Activated naive CD4-positive, alpha-beta T cell (primary cell): ENCODE measurements at places on chromosomes 16 and 17.

- DNase-seq: peak; percentile 15
These were observed 1.2 kb upstream of the COG1 start for GRCh38 chr17:73191443-73192205.

DNA sequence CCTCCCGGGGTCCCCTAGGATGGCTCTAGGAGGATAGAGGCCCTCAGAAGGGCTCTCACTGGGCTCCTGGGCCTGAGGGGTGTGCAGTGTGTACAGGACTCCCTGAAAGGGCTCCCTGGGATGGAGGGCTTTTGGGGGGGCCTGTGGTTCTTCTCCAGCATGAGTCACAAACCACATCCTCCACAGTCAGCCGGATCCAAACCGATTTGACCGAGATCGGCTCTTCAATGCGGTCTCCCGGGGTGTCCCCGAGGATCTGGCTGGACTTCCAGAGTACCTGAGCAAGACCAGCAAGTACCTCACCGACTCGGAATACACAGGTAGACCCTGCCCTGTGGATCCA lies 4.5 kb downstream of the TRPV2 start:
- no peak for DNase-seq

GRCh38 chr16:86122681-86123342 lies 223.8 kb downstream of the IRF8 start:
- DNase-seq: no peak

- no peak for DNase-seq
These were observed 167.3 kb upstream of the GSE1 start for GRCh38 chr16:85445779-85446222.

GRCh38 chr17:1890758-1891450 lies 61.1 kb downstream of the RPA1 start:
- DNase-seq: no peak

- DNase-seq: no peak
These were observed 12.9 kb upstream of the KDM8 start for GRCh38 chr16:27190316-27190871.

GRCh38 chr17:72065556-72065955 lies 55.3 kb upstream of the SOX9 start:
- no peak for DNase-seq

- no peak for DNase-seq
These were observed 10.1 kb upstream of the OSGIN1 start for GRCh38 chr16:83942815-83943515.

DNA sequence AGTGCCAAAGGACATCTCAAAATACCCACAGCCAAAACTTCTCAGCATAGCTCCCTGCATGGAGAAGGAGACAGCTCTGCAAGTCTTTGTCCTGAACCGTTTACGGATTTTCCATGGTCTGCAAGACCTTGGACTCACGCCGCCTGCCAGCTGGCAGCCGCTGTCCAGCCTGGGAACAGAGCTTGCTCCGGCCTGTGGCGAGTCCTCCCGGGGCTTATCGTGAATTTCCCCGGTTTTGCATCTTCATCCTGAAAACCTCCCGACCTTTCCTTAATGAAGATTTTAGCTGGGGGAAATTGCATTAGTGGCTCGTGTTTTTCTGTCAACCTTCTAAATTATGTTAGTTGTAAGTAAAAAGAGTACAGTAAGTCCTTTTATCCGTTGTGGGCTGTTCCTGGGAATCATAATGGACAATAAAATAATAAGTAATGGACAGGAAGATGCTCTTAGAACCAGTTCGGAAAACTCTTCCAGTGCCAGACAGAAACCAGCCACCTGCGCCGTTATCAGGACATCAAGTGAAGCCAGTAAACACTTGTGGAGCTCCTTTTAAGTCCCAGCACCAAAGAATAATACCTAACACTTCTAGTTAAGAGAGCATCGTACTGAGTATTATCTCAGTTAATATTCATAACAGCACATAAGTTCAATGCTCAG lies 112.4 kb upstream of the NOL11 start:
- no peak for DNase-seq

GRCh38 chr16:22272870-22273650 lies 24.1 kb upstream of the POLR3E start:
- no peak for DNase-seq

- DNase-seq: no peak
These were observed 60.9 kb downstream of the CLEC19A start for GRCh38 chr16:19346335-19346922.

DNA sequence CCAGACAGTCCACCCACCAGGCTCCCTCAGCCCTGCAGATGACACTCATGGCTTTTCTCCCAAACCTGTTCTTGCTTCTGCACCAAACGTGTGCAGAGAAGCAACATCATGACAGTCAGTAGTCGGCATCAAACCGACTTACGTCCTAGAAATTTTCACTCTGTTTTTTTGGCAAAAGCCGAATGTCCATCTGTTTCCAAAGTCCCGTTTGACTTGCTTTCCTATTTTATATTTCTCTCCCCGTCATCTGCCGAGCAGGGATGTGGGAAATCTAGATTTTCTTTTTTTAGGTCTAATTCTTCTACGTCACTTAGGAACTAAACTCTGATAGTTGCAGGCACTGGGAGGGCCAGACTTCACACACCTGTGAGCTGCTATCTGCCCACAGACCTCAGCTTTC lies 104.9 kb downstream of the RMI2 start:
- no peak for DNase-seq

DNA sequence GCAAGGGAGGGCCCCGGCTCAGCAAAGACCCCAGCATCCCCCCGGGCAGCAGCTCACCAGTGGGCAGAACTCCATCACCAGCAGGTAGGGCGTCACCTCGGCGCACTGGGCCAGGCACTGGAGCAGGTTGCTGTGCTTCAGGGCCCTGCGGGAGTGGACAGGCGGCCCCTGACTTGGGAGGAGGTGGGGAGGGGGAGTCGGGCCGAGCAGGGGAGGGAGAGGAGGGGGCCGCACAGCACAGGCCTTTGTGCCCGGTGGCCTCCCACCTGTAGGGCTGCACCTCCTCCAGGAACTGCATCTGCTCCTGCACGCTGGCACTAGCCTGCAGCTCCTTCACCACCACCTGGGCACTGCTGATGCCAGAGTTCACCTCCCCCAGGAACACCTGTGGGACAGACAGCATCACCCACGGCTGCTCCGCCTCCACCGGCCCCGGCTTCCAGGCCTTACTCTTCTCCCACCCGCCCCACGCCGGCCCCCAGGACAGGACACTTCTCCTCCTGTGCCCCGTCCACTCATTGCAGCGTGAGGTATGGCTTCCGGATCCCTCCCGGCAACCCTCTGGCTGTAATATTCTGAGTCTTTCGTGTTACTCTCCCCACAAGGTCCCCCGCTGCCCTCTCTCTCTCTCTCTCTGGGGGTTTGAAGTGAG lies 37.7 kb upstream of the PVALEF start:
- no peak for DNase-seq

- DNase-seq: no peak
These were observed 3.3 kb downstream of the ZCCHC14 start for GRCh38 chr16:87489434-87490045.

- DNase-seq: no peak
These were observed 253.1 kb downstream of the RBFOX1 start for GRCh38 chr16:7585705-7586104.

DNA sequence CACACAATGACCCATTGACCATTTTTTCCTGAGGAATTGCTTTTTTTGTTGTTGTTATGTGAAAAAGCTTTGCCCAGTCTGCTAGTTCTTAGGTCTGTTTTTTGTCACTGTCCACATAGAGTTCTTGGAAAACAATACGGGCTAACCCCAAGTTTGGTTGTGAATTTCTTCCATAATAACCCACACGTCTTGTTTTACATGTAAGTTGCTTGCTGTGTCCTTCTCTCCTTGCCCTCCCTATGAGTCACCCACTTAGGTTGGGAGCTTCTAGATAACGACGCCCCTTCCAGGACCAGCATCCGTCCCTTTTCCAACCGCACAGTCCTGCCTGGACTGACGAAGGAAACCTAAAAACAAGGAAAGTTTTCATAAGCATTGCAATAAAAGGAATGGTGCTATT lies 175.3 kb upstream of the HS3ST3A1 start:
- no peak for DNase-seq

DNA sequence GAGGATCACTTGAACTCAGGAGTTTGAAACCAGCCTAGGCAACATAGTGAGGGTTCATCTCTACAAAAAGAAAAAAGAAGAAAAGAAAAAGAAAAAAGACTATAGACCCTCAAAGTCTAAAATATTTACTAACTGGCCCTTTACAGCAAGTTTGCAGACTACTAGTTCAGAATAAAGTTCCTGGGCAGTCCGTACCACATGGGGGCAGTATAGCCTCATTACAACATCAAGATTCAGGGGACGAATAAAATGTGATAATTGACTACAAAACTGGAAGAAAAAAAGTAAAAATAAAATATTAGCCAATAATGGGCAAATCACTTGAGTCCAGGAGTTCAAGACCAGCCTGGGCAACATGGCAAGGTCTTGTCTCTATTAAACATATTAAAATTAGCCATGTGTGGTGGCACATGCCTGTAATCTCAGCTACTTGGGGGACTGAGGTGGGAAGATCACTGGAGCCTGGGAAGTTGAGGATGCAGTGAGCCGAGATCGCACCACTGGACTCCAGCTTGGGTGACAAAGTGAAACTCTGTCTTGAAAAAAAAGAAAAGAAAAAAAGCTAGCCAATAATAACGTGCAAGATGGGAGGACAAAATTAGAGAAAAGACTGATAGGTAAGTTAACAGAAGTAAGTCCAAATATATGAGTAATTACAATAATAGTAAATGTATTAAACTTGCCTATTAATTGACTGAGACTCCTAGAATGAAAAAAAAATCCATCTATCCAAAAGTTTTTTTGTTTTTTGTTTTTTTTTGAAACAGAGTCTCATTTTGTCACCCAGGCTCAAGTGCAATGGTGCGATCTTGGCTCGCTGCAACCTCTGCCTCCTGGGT lies 129.4 kb upstream of the SEC14L1 start:
- no peak for DNase-seq

DNA sequence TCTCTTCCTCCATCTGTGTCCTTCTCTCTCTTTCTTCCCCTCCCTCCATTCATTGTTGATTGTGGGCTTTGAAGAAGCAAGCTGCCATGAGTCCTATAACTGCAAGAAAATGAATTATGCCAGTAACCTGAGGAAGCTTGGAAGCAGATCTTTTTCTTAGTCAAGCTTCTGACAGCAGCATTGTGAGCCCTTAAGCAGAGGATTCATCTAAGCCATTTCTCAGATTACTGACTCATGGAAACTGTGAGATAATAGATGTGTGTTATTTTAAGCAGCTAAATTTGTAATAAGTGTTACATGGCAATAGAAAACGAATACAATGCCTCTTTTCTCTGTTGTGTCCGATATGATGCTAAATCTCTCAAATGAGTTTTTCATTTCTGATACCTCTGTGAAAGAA lies 1109.7 kb downstream of the CDH11 start:
- no peak for DNase-seq

- DNase-seq: no peak
These were observed 55.9 kb downstream of the MFSD11 start for GRCh38 chr17:76793775-76794174.

DNA sequence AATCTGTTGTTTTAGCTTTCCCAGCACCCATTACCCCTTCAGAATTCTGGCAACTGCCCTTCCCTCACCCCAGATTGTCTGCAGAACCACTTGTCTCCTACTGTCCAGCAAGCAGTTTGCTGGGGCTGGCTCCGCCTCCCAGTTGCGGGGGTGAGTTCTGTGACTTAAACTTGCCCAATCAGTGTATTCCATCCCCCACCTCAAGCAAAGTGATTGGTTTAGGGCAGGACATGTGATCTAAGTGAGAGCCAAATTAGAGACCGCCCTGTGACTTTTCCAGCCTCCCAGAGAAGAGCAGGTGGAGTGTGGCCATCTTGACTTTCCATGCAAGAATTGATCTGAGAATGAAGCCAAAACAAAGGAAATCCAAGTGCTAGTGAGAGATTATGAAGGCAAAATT lies 22.7 kb upstream of the SRCIN1 start:
- DNase-seq: no peak

DNA sequence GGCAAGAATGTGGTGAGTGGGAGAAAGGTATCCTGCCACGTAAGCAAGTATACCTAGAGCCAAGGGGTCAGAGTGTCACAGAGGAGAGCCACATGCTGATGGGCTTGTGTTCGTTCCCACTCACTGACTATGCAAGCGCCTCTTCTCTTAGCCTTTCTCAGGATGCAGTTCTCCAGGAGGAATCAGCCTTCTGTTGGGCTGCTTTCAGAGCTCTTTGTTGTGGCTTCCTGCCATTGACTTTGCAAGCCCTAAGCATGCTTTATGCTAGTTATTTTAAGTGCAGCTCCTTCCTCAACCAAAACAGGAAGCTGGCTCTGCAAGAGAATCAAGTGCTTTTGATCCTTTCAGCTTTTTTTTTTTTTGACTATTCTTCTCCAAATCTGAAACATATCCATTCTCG lies 66.6 kb downstream of the SIAH1 start:
- DNase-seq: no peak

DNA sequence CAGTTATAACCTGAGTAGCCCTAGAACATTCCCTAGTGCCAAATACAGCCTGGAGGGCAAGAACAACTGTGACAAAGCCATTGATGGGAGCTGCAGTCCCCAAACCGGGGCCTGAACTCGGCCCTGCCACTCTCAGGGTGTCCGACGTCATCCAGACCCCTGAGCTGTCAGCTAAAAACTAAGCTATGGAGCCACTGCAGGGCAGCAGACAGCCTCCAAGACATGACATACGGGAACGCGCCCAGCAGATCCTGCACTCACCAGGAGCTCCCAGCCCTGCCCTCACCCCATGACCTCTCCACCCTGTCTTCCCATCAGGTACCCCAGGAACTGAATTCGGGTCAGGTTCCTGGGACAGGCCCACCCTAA lies 28.4 kb downstream of the KDM8 start:
- DNase-seq: no peak
